ENCODE measurements at places on chromosomes 5 and 9.

- H3K36me3 ChIP-seq, result no peaks in the 10 kb centered on the region
- peak overlapping the region; percentile 95 for H3K27ac ChIP-seq
- H3K27me3 ChIP-seq, result no peaks in the 10 kb centered on the region
- peak overlapping the region; percentile 65 for H3K4me3 ChIP-seq
These were observed 952 bp upstream of the AMACR start for GRCh38 chr5:34008802-34009201.

DNA sequence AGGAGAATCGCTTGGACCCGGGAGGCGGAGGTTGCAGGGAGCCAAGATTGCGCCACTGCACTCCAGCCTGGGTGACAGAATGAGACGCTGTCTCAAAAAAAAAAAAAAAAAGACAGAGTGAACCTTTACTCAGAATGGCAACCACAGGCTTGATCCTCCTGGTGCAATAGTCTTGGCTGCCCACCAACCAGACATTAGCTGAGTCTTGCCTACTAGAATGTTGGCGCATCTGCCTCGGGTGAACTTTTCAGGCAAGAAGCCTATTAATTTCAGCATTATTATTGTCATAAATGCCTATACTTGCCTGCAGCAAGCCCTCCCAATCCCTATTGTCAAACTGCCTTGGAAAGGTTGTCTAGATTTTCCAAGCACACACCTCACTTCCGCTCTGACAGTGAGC is 4.2 kb downstream of the SERINC5 start:
- no peak overlapping the region for H3K27ac ChIP-seq
- H3K4me1 ChIP-seq, result peaks cover 15% of the 10 kb centered on the region
- peak; percentile 28 for DNase-seq

- no peak overlapping the region for H3K27ac ChIP-seq
- H3K27me3 ChIP-seq, result no peaks in the 10 kb centered on the region
- H3K4me3 ChIP-seq, result no peak overlapping the region
- H3K4me1 ChIP-seq, result no peaks in the 10 kb centered on the region
- H3K36me3 ChIP-seq, result no peaks in the 10 kb centered on the region
These were observed 75.5 kb upstream of the PUM3 start for GRCh38 chr9:2919347-2919746.

GRCh38 chr5:38032149-38032548 is 192.3 kb upstream of the GDNF start:
- H3K27me3 ChIP-seq, result no peaks in the 10 kb centered on the region
- H3K4me3 ChIP-seq, result no peak overlapping the region
- H3K36me3 ChIP-seq, result no peaks in the 10 kb centered on the region

DNA sequence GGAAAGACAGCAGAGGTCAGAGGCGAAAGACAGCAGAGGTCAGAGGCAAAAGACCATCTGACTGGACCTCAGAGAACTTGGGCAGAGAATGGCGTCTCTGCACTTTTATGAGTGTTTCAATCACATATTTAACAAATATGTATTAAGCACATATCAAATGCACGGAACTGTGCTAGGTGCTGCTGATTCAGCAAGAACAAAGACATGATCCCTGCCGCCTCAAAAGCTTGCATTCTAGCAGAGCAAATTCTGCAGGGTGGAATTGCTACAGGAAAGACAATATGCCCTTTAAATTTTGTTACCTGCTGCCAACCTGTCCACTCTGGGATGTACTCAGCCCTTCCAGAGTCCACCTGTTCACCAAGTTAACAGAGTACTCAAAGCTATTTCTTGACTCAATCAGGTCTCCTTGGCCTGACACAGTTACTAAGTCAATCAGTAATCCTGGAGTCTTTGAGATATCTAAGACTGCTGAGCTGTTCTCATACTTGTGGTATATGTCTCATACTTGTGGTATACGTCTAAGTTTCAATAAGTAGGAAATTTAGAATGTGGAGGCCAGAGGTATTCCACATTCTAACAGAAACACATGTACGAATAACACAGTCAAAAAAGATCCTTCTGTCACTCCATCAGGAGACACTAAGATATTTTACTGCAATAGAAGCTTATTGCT is 131.8 kb downstream of the GNAQ start:
- H3K4me1 ChIP-seq, result no peaks in the 10 kb centered on the region
- H3K4me3 ChIP-seq, result no peak overlapping the region
- H3K27ac ChIP-seq, result no peak overlapping the region
- H3K36me3 ChIP-seq, result no peaks in the 10 kb centered on the region
- H3K27me3 ChIP-seq, result no peaks in the 10 kb centered on the region
- no peak for DNase-seq

DNA sequence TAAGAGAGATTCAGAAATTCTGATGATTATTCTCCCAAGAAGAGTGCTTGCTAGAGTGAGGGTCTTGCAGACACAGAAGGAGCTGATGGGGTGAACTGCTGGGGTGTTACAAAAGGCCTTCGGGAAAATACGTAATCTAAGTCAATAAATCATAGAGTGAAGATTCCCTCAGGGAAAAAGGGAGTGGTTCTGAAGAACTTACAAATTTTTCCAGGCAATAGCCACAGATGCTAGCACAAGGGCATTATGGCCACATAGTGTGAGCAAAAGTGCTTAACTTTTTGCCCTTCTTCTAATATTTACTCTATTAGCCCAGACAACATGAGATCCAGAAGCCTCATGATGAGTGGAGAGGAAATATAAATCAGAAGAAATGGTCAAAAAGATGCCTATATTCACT is 137.3 kb downstream of the TMC1 start:
- no peaks in the 10 kb centered on the region for H3K36me3 ChIP-seq
- H3K27me3 ChIP-seq, result no peaks in the 10 kb centered on the region
